H1 (cell line): ENCODE measurements at places on chromosomes 7 and 10.
A peak's percentile ranks its signal among the peaks of the same experiment; 100 is the strongest.

DNA sequence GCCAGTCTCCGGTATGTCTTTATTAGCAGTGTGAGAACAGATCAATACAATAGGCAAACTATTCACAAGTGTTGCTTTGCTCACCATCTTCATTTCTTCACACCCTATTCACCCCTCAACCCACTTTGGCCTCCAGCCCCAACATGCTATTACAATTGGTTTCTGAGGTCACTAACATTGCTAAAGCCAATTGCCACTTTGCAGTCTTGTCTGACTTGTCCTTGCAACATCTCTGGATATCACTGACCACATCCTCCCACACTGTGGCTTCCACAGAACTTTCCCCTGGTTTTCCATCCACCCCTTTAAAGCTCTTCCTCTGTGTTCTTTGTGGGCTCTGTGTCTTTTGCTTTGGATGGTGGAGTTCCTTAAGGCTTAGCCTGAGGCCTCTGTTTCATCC lies 5.2 kb upstream of the APBB1IP start:
- DNase-seq: no peak

GRCh38 chr10:72616716-72617115 lies 9.2 kb downstream of the MICU1 start:
- no peak for DNase-seq

DNA sequence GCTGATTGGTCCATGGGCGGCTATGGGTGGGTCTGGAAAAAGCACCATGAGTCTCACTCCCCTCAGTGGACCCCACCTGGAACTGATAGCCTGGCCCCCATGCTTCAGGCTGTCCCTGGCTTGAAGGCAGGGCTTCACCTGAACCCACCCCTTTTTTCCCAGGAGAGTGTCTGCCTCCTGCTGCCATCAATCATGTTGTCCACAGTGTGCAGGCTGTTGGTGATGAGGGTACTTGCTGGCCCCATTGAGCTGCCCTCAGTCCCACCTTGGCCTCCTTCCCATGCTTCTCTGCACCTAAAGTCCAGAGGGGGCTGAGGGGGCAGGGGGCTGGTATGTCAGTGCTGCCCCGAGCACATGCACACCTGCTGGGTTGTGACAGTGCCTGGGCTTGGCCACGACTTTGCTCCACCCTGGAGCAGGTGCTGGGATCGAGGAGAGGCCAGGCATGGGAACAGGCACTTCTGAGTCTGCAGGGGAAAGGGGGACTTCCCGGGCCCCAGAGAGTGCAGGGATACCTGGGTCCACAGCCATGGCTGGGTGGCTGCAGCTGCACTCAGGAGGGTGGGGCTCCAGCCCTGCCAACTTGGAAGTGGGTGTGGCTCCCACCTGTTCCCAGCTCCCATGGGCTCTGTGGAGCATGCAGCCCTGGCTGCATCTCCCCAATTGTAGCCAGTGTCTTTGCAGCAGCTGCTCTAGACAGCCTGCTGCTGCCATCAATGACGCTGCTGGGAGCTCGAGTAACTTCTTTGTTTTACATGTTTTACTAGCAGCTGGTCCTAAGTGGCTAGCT lies 56.9 kb downstream of the ADK start:
- no peak for DNase-seq

DNA sequence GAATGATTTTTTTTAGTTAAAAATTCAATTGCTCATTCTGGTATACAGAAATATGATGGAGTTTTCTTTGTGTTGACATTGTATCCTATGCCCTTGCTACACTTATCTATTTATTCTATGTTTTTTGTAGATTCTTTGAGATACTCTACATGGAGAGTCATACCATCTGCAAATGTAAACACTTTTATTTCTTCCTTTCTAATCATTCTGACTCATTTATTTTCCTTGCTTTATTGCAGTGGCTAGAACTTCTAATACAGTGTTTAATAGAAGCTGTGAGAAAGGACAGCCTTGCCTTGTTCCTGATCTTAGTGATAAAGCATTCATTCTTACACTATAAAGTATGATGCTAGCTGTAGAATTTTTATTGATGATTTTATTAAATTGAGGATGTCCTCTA lies 9.9 kb upstream of the IGFBP3 start:
- DNase-seq: no peak

DNA sequence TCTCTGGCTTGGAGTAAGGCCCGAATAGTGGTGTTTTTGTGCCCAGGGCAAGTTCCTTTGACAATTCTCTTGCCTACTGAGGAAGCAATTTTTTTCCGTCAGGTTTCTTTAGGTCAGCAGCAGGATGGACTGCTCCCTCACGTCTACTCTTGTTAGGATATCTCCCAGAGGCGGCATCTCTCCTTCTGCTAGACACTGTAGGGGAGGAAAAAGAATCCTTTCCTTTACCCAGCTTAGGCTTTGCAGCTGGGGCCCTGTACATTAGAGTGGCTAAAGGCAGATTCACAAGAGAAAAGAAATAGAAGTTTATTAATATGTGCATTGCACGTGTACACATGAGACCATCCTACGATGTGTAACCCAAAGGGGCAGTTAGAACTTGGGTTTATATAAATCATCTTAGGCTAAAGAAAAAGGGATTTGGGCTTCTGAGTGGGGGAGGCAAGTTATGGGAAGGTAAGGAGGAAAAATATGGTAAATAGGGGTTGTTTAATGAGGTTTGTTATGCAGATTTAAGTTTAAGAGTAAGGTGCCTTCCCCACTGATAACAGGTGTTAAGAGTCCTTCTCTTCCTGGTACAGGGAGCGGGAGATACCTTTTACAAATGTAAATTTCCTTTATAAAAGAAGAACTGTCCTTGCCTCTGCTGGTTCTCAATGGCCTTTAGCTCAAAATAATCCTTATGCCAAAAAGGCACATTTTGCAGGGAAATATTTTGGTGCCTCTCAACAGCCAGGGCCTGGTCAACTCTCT lies 156.4 kb downstream of the AOAH start:
- DNase-seq: no peak

- no peak for DNase-seq
These were observed 271.0 kb downstream of the MAD1L1 start for GRCh38 chr7:1961701-1962276.

GRCh38 chr10:102648889-102649796 lies 4.9 kb downstream of the TRIM8 start:
- DNase-seq: no peak

- DNase-seq: no peak
These were observed 438.4 kb downstream of the AUTS2 start for GRCh38 chr7:70036695-70037094.

GRCh38 chr7:128000048-128000447 lies 31.2 kb downstream of the LRRC4 start:
- DNase-seq: no peak

- no peak for DNase-seq
These were observed 96.5 kb downstream of the CACNB2 start for GRCh38 chr10:18236756-18237155.

GRCh38 chr10:120946497-120946896 lies 95.3 kb downstream of the WDR11 start:
- DNase-seq: no peak

- DNase-seq: no peak
These were observed 31.9 kb downstream of the SH2B2 start for GRCh38 chr7:102318482-102318971.

- DNase-seq: no peak
These were observed 181.1 kb downstream of the SDHAF3 start for GRCh38 chr7:97298561-97298960.

GRCh38 chr7:116331020-116331419 lies 120.7 kb downstream of the TES start:
- no peak for DNase-seq

- DNase-seq: no peak
These were observed 354.5 kb downstream of the FGFR2 start for GRCh38 chr10:121243609-121244241.

- DNase-seq: no peak
These were observed 49.8 kb downstream of the SLC29A4 start for GRCh38 chr7:5332579-5332978.

DNA sequence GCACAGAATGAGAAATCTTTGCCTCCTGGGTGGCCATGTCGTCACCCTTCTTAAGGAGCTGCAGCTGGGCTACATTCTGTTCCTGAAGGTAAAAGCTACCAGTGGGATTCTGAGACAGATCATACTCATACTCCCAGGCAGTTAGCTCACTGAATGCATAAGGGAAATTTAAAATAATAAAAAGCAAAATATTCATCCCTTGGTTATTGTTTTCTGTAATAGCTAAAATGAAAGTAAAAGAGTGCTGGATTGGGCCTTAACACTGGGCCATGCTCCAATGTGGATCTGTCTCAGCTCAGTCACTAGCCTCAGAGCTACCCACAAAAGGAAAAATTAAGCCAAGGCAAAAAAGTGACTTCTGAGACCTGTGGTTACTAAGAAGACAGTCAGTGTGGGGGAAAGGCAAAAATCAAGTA lies 8.9 kb upstream of the DYNC2I1 start:
- DNase-seq: no peak

- DNase-seq: no peak
These were observed 131.2 kb downstream of the DGKI start for GRCh38 chr7:137715533-137715932.

DNA sequence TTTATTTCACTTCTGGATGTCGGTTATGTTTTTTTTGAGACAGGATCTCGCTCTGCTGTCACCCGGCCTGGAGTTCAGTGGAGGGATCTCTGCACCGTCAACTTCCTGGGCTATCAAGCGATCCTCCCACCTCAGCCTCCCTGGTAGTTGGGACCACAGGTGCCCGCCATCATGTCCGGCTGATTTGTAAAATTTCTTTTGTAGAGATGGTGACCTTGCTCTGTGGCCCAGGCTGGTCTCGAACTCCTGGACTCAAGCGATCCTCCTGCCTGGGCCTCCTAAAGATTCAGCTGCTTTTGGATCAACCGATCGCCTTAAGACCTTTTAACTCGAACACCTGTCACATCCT lies 606 bp upstream of the RABGEF1 start:
- DNase-seq: no peak

DNA sequence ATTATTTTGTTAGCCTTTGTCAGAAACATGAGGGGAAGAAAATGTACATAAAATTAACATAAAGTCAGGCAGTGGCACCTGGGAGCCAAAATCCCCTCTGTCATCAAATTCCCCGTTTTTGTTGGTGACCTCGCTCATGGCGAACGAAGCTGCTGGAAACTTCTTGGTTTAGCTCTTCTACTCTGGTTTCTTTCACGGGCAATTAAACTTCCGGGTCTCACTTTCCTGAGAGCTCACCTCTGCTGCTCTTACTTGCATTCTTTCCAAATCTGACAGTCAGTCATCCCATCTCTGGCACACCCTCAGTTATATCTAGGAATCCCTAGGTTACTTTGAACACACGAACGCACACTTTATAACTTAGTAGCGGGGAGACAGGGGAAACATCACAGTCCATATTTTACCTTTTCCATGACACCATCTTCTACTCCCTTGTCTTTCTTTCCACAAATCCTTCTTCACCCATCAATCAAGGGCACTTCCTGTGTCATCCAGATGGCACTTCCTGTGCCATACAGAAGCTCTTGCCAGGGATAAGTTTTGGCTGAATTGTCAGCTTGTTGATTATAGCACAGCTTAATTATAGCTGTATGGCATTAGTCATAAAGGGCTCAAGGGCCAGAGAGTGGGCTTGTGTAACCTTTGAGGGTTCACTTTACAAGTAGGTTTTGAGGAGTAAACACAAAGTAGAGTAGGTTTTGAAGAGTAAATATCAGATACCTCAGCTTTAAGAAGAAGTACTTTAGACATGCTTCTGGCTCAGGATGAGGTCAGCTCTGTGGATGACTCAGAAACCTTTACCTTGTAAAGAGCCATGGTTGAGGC lies 105.1 kb downstream of the GATA3 start:
- no peak for DNase-seq

DNA sequence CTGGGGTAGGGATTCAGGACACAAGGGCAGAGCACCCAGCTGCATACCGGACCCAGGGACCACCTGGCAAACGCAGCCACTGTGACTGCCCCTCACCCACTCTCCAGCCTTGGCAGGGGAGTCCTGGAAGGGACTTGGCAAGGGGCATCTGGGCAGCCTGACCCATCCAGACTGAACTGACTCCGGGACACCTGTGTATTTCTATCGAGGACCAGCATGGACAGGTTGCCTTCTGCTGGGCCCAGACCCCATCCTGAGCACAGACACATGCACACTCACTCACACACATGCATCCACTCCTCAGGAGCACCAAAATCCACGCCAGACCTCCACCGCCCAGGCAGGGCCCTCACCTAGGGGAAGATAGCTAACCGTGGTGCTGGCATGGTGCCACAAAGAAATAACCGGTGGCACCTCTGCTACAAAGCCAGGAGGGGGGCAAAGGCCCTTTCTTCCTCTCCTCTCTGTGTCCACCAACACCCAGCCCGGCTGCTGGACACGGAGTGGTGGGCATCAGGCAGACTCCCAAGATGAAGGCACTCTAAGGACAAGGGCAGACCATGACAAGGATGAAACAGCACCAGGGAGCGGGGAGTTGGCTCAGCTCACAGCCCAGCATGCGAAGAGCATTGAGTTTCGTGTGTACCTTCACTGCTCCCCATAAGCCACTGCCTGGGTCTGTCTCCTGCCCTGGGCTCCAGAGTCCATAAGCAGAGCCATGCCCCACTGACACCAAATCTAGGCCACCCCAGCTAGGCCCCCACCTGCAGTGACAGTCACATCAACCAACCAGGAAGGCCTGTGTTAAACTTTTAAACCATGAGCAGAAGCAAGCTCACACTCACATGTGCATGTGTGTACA lies 35.3 kb downstream of the KCNH2 start:
- no peak for DNase-seq

- DNase-seq: no peak
These were observed 28.8 kb downstream of the ITGB8 start for GRCh38 chr7:20359341-20359963.

DNA sequence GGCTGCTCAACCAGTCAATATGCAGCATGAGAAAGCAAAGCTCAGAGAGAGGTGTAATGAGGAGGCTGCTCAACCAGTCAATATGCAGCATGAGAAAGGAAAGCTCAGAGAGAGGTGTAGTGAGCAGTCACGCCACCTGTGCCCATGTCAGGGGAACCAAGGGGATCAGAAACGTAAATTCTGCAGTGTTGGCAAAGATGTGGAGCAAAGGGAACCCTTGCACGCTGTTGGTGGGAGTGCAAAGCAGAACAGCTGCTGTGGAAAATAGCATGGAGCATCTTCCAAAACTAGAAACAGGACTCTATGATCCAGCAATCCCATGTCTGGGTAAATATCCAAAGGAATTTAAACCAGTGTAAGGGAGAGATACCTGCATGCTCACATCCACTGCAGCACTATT lies 194.9 kb downstream of the DIP2C start:
- DNase-seq: no peak

- DNase-seq: no peak
These were observed 705.5 kb downstream of the AUTS2 start for GRCh38 chr7:70303780-70304179.

- no peak for DNase-seq
These were observed 26.7 kb downstream of the ELMO1 start for GRCh38 chr7:37421861-37422500.

GRCh38 chr7:27709137-27710075 lies 30.6 kb upstream of the TAX1BP1 start:
- no peak for DNase-seq

- DNase-seq: peak; percentile 15
These were observed 67.4 kb downstream of the PDGFA start for GRCh38 chr7:452226-452751.

- DNase-seq: no peak
These were observed 72.8 kb downstream of the GNA12 start for GRCh38 chr7:2771274-2771731.

GRCh38 chr10:5447611-5448071 lies 35.3 kb downstream of the NET1 start:
- DNase-seq: no peak
